CD14-positive monocyte (primary cell): ENCODE measurements at places on chromosomes 12 and 14. TPM values are rescaled to one million over a fixed set of nuclear protein-coding genes. Genes with fewer than 3 reads are reported as not detected.

- H3K27ac ChIP-seq: no peak overlapping the region
- H3K27me3 ChIP-seq: no peaks in the 10 kb centered on the region
- H3K4me1 ChIP-seq: peaks cover 5% of the 10 kb centered on the region
Measured at GRCh38 chr14:103555559-103556337, 6.7 kb downstream of the BAG5 start.

- H3K36me3 ChIP-seq: no peaks in the 10 kb centered on the region
- no peaks in the 10 kb centered on the region for H3K27me3 ChIP-seq
- H3K4me1 ChIP-seq: no peaks in the 10 kb centered on the region
- no peak overlapping the region for H3K4me3 ChIP-seq
Measured at GRCh38 chr14:20278414-20278813, 27.3 kb downstream of the TTC5 start.

DNA sequence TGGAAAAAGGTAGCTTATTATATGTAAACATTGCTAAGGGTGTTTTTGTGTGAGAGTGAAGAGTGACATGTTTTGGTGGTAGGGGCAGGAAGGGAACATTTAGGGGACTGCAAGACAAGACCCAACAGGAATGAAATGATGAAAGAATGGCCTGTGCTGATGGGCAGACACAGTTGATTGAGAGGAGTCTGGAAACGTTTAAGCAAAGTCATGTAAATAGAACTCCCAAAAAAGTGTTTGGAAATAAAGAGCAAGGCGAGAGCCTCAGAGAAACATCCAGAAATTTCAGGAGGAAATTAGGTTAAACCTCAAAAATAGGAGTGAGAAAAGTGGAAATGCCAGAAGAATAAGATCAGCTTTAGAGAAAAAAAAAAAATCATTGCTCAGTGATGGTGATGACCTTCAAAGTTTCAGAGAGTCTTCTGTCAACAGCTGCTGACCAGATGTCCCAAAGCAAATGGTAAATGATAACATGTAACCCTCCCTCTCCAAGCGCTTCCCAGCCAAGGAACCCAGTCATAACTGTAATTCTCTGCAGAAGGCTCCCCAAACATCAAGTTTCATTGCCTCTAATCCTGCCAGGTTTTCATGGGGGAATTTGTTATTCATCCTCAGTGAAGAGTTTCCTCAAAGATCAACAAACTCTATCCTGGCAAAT, 223.2 kb upstream of the FAR2 start:
- DNase-seq: no peak
- no peaks in the 10 kb centered on the region for H3K4me1 ChIP-seq
- no peaks in the 10 kb centered on the region for H3K27me3 ChIP-seq
- H3K27ac ChIP-seq: no peak overlapping the region

DNA sequence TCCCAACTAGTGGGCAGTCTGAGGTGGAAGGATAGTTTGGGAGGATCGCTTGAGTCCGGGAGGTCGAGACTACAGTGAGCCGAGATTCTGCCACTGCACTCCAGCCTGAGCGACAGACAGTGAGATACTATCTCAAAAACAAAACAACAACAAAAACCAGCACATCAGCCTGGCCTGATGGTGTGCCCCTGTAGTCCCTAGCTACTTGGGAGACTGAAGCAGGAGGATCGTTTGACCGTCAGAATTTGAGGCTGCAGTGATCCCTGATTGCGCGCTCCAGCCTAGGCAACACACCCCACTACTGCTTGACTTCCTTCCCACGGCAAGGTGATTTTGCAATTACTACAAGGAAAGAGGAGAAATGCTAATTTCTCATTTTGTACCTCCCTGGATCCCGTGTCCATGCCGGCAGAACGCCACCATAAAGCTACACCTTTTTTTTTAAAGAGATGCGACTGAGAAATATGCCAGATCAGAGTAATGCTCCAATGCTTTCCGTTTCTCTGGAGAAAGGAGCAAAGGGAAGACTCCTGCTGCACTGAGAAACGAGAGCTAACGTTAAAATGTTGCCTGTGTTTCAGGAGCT, 672 bp upstream of the SCFD1 start:
- H3K27me3 ChIP-seq: no peaks in the 10 kb centered on the region
- H3K27ac ChIP-seq: peak overlapping the region; percentile 99
- peaks cover 16% of the 10 kb centered on the region for H3K36me3 ChIP-seq
- H3K4me1 ChIP-seq: peaks cover 42% of the 10 kb centered on the region
- DNase-seq: peak; percentile 43

GRCh38 chr12:50505675-50506530, 1.1 kb downstream of the DIP2B start:
- H3K27ac ChIP-seq: peak overlapping the region; percentile 82
- no peaks in the 10 kb centered on the region for H3K36me3 ChIP-seq
- peak overlapping the region; percentile 95 for H3K4me3 ChIP-seq
- DNase-seq: peak; percentile 62
- no peaks in the 10 kb centered on the region for H3K27me3 ChIP-seq

GRCh38 chr12:42039176-42039575, 105.5 kb downstream of the GXYLT1 start:
- no peaks in the 10 kb centered on the region for H3K4me1 ChIP-seq
- no peak overlapping the region for H3K4me3 ChIP-seq
- H3K27ac ChIP-seq: no peak overlapping the region
- no peaks in the 10 kb centered on the region for H3K36me3 ChIP-seq

- no peak overlapping the region for H3K27ac ChIP-seq
- H3K4me1 ChIP-seq: no peaks in the 10 kb centered on the region
- no peaks in the 10 kb centered on the region for H3K27me3 ChIP-seq
- H3K36me3 ChIP-seq: no peaks in the 10 kb centered on the region
Measured at GRCh38 chr14:74524812-74525135, 31.2 kb downstream of the ISCA2 start.

DNA sequence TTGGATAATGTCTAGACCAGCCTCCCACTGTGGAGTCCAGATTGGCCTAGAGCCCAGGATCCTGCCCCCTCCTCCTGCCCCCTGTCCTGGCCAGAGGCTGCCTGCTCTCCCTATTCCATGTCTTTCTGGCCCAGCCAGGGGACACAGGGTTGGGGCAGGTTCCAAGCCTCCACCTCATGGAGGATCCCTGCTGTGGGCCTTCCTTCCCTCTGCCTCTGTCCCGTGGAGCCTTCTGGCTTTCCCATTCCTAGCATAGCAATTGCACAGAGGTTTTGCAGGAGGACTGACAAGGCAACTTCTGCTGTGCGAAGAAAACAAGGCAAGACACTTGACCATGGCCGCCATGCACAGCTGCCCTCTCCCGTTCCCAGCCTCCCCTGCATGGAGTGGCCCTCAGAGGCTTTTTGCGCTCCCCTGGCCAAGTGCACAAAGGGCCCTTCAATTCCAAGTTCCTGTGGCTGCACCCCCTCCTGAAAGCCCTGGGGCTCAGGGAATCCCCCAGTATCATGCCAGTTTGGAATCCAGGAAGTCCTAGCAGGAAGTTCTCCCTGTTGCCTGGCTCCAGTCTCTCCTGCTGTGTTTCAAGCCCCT, 42.1 kb downstream of the KRT80 start:
- no peak overlapping the region for H3K27ac ChIP-seq
- H3K27me3 ChIP-seq: no peaks in the 10 kb centered on the region
- H3K4me3 ChIP-seq: no peak overlapping the region
- H3K4me1 ChIP-seq: peaks cover 8% of the 10 kb centered on the region
- DNase-seq: no peak
- H3K36me3 ChIP-seq: no peaks in the 10 kb centered on the region

GRCh38 chr14:81613341-81614045, 79.8 kb upstream of the SEL1L start:
- H3K27me3 ChIP-seq: no peaks in the 10 kb centered on the region
- H3K4me3 ChIP-seq: no peak overlapping the region
- no peak overlapping the region for H3K27ac ChIP-seq
- DNase-seq: no peak
- H3K36me3 ChIP-seq: no peaks in the 10 kb centered on the region
- no peaks in the 10 kb centered on the region for H3K4me1 ChIP-seq

DNA sequence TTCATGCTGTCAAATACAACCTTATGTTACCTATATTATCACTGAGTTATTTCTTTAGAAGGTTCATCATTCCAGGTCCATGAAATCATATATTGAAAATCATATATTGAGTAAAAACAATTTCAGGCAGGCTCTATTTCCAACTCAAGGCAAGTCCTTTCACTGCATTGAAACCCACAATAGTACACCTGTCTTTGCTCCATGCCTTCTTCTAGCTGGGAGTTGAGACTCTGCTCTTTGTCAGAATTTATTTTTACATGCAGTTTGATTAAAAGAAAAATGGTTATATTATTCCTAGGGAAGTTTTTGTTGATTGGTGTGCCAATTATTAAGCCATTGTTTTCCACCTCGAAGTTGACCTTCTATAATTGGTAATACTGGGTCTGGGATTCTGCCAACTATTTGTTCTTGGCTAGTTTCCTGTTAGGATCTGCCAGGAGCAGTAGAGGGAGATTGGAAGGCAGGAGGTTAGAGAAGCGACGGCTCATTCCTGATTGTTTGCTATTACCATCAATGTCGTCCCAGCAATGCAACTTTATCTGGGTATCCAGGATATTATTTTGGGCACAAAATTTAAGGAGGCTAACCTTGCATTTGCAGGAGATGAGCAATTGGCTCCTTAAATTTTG, 79.5 kb upstream of the MIS18BP1 start:
- DNase-seq: no peak
- H3K36me3 ChIP-seq: no peaks in the 10 kb centered on the region
- no peaks in the 10 kb centered on the region for H3K4me1 ChIP-seq
- no peak overlapping the region for H3K4me3 ChIP-seq
- no peak overlapping the region for H3K27ac ChIP-seq

- no peak overlapping the region for H3K27ac ChIP-seq
- H3K36me3 ChIP-seq: no peaks in the 10 kb centered on the region
- no peak for DNase-seq
- H3K4me1 ChIP-seq: no peaks in the 10 kb centered on the region
- no peaks in the 10 kb centered on the region for H3K27me3 ChIP-seq
Measured at GRCh38 chr12:13223179-13223804, 26.8 kb downstream of the EMP1 start.

GRCh38 chr12:46356655-46357437, 15.7 kb downstream of the SLC38A2 start:
- H3K4me1 ChIP-seq: peaks cover 13% of the 10 kb centered on the region

DNA sequence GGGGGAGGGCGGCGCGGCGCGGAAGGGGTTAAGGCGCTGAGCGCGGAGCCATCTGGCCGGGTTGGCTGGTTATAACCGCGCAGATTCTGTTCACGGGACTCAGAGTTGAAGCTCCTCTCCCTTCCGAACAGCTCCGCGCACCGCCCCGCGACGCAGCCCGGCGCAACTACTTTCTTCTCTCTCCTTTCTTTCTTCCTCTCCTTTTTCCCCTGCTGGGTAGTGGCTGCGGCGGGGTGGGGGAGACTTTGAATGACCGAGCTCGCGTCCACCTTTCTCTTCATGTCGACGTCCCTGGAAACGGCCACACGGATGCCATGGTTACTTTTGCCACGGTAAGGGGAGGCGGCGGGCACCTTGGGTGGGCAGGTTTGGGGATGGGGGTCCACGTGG, at the start of gene NTF3:
Gene NTF3 (plus strand): TSS at position 98 of the 390 bp plus-strand sequence. CDS start 217 bp downstream, at position 315.
- peaks cover 99% of the 10 kb centered on the region for H3K27me3 ChIP-seq
- no peak for DNase-seq
- H3K4me1 ChIP-seq: no peaks in the 10 kb centered on the region
- no peak within 1 kb of the TSS for H3K27ac ChIP-seq

GRCh38 chr14:98292191-98292590, 979.8 kb downstream of the BCL11B start:
- no peaks in the 10 kb centered on the region for H3K4me1 ChIP-seq
- H3K27ac ChIP-seq: no peak overlapping the region
- DNase-seq: no peak
- no peaks in the 10 kb centered on the region for H3K36me3 ChIP-seq
- H3K4me3 ChIP-seq: no peak overlapping the region

Gene MED6
- polyA plus RNA-seq: 22.3 TPM

Gene ZFP36L1
- 151 TPM for polyA plus RNA-seq

Gene MGST1
- 42.0 and 84.8 TPM in 2 replicates for polyA plus RNA-seq

Gene PTPRQ
- polyA plus RNA-seq: not detected

Gene HOXC10
- polyA plus RNA-seq: not detected in 2 replicates

Gene C1S
- polyA plus RNA-seq: not detected

Gene ART4
- polyA plus RNA-seq: not detected in 2 replicates

Gene TWF1
- 13.7 TPM for polyA plus RNA-seq
